ENCODE measurements at places on chromosomes 2 and 18. TPM values are rescaled to one million over a fixed set of nuclear protein-coding genes. Genes with fewer than 3 reads are reported as not detected.
A peak's percentile ranks its signal among the peaks of the same experiment; 100 is the strongest.

- no peak for DNase-seq
These were observed at the start of gene GPBAR1 for GRCh38 chr2:218260742-218261422. GPBAR1 (plus strand) TSS chr2:218261015; CDS start chr2:218262725, 1,710 bp downstream.

DNA sequence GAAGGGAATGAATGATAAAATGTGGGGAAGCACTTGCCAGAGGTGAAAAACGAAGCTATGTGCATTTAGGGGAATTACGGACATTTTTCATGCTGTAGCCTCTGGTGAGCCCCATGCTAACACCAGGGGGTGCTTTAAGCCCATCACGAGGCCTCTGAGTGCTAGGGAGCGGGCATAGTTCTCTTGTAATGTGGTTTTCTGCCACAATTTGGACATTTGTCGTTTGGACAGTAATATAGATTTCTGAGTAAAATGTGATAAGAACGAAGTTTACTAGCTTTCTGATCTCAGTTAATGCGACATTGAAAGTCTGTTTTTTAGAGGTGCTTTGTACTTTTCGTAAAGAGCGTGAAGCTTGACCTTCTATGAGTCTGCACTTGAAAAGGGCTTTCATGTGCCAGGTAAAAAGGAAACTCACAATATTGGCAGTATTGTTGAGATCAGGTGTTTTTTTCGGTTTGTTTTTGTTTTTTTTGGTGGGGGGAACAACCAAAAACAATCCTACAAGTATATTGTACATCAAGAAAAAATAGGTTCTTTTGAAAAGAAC is 50.6 kb downstream of the TRAF3IP1 start:
- DNase-seq: peak; percentile 71

DNA sequence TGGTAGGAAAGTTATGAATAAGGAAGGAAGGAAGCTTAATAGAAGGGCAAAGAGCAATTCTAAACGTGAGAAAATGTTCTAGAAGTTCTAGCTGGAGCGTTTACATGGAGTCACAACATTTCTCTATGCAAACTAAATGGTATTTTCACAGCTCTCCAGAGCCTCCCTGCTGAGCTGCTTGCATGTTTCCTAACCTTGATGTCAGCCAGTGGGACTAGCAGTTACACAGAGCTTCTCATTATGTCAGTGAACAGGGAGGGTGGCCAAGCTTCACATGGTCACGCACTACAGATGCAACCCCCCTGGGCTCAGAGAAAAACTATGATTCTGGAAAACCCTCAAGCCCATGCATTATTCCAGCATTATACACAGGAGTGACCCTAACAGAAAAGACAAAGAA is 153.4 kb upstream of the CCDC150 start:
- DNase-seq: no peak

Gene SNORC
- total RNA-seq: 0.86 TPM

Gene C1GALT1C1L
- total RNA-seq: 1.3 TPM

Data from fibroblast of villous mesenchyme (primary cell).